ENCODE measurements at places on chromosomes 3 and 15.
A peak's percentile ranks its signal among the peaks of the same experiment; 100 is the strongest.

DNA sequence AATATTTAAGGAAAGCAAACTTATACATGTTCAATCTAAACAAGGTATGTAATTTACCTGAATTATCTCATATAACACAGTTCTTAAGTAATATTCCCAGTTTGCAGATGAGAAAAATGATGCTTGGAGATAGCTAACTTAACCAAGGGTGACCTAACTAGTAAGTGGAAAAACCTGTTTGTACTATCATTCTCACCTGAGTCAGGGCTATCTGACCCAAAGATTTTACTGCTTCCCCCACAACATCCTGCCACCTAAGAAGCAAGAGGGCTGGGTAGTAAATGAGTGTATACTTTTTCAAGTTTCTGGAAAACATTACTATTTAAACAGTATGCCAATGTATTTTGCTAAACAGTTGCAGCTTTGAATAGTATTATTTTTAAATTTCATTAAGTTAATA, 10.6 kb downstream of the TP63 start:
- no peaks in the 10 kb centered on the region for H3K36me3 ChIP-seq
- H3K4me1 ChIP-seq: no peaks in the 10 kb centered on the region
- no peak overlapping the region for H3K4me3 ChIP-seq
- no peak overlapping the region for H3K27ac ChIP-seq
- DNase-seq: no peak

GRCh38 chr3:30578986-30579579, 27.3 kb upstream of the TGFBR2 start:
- DNase-seq: no peak
- no peaks in the 10 kb centered on the region for H3K4me1 ChIP-seq
- H3K27me3 ChIP-seq: no peaks in the 10 kb centered on the region
- H3K27ac ChIP-seq: peak overlapping the region; percentile 57
- H3K4me3 ChIP-seq: no peak overlapping the region

DNA sequence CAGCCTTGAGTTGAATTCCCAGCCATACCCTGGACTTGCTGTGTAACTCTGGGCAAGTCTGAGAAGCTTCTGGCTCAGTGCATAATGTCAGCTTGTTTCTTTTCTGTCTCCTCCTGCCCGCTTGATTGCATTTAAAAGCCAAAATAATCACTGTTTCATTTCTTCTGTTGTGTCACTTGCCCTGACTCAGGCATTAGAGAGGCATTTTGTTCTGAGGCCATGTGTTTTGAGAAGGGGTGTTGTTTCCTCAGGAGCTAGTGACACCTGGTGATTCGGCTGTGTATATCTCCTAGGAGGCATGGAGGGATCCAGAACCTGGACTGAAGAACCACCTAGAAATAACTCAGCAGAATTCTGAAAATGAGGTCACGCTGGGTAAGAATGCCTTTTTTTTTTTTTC, 16.0 kb downstream of the WDR73 start:
- no peak overlapping the region for H3K4me3 ChIP-seq
- no peaks in the 10 kb centered on the region for H3K4me1 ChIP-seq
- no peaks in the 10 kb centered on the region for H3K27me3 ChIP-seq
- no peaks in the 10 kb centered on the region for H3K36me3 ChIP-seq

DNA sequence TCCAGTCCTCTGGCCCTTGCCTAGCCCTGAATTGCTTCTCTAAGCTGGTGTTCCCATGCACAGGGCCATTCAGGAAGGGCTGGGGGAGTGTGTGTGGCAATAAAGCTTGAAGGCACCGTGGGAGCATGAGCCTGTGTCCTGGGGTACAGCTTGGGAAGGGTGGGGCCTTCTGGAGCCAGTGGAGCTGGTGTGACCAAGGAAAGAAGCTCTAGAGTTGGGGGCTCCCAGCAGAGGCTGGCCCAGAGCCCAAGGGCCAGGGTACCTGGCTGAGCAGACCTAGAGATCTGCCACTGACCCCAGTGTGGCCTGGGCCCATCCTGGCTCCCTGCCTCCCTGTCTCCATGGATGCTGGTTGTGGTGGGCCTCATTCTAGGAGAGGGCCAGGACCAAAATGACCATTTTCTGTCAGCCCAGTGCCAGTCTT, 8.1 kb downstream of the ABTB1 start:
- no peak overlapping the region for H3K27ac ChIP-seq
- H3K27me3 ChIP-seq: no peaks in the 10 kb centered on the region
- H3K4me1 ChIP-seq: no peaks in the 10 kb centered on the region
- peaks cover 6% of the 10 kb centered on the region for H3K36me3 ChIP-seq

- no peak overlapping the region for H3K27ac ChIP-seq
- no peak for DNase-seq
- no peaks in the 10 kb centered on the region for H3K4me1 ChIP-seq
- peaks cover 5% of the 10 kb centered on the region for H3K27me3 ChIP-seq
Measured at GRCh38 chr15:29126208-29126536, 143.4 kb downstream of the NSMCE3 start.

DNA sequence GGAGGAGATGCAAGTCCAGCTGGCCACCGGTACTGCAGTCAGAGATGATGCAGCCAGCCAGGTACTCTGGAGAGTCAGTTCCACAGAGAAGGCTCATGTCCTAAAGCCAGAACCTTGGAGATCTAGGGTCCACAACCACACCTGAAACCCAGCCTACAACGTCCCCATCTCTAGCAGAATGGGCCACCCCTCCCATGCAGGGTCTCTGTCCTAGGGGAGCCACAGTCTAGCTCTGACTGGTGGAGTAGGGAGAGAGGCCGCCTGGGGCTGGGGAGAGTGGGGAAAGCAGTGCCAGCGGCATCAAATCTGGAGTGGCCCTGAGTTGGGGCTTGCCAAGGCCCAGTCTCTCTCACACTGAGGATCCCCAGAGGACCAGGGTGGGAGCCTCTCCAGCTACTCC, 43.5 kb downstream of the PTH1R start:
- no peaks in the 10 kb centered on the region for H3K27me3 ChIP-seq
- no peak overlapping the region for H3K27ac ChIP-seq
- H3K4me1 ChIP-seq: no peaks in the 10 kb centered on the region
- no peak for DNase-seq
- H3K36me3 ChIP-seq: no peaks in the 10 kb centered on the region

- H3K36me3 ChIP-seq: no peaks in the 10 kb centered on the region
- H3K4me3 ChIP-seq: no peak overlapping the region
- peaks cover 2% of the 10 kb centered on the region for H3K4me1 ChIP-seq
- no peaks in the 10 kb centered on the region for H3K27me3 ChIP-seq
Measured at GRCh38 chr3:124281453-124282316, 289.8 kb upstream of the ROPN1 start.

DNA sequence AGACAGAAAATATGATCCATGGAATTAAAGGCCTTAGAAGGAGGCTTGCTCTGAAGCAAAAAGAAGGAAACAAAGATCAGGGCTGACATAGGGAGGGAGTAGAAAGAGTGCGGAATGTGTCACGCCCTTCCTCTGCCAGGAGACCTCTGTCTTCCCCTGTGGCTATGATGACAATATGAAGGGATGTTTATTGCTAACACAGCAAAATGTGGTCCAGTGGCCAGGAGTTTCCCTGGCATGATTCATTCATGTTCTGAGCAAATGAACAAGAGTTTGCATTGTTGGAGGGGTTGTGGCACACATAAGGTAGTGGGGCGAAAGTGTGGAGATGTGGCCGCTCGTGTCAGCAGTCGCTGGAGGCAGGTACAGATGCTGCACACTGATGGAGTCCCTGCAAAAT, 169.4 kb downstream of the SHQ1 start:
- no peaks in the 10 kb centered on the region for H3K27me3 ChIP-seq
- peak; percentile 68 for DNase-seq
- peak overlapping the region; percentile 41 for H3K27ac ChIP-seq

DNA sequence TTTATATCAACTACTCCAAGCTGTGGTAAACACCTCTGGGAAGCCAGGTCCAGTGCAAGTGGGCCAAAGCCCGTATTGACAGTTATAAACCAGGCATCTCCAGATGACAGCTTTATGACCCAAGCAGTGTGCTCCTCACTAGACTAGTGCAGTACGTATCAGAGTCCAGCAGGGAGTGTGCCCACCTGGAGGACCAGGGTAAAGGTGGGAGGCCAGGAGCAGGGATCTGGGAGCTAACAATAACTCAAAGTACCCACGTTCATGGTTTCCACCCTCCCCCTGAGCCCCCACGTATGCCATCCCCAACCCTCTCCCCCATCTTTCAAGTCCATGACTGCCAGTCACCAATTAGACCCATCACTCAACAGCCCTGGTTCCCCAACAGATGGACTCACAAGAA, 27.0 kb upstream of the ALDH1A3 start:
- H3K27ac ChIP-seq: no peak overlapping the region
- no peaks in the 10 kb centered on the region for H3K4me1 ChIP-seq
- no peak overlapping the region for H3K4me3 ChIP-seq
- DNase-seq: no peak

DNA sequence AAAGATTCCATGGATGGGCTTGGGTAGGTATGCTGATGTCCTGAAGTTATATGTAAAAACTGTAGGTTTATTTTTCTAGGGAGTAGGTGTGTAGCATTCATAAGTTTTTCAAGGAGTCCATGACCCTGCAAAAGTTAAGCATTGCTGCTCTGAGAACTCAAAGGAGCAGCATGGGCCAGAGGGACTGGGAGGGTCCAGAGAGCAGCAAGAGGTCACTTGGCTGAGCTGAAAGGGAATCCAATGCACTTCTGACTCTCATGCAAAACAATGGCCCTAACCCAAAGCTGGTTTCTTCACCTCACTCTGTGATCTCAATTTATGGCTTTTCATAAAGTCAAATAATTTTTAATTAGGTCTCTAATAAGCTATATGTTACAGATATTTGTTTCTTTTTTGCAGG, 198.3 kb upstream of the GOLGA6L4 start:
- no peaks in the 10 kb centered on the region for H3K4me1 ChIP-seq
- H3K27ac ChIP-seq: no peak overlapping the region
- H3K4me3 ChIP-seq: no peak overlapping the region
- no peaks in the 10 kb centered on the region for H3K36me3 ChIP-seq
- no peak for DNase-seq

GRCh38 chr15:52247461-52247860, 48.1 kb downstream of the MYO5C start:
- DNase-seq: no peak
- H3K4me1 ChIP-seq: no peaks in the 10 kb centered on the region
- no peak overlapping the region for H3K27ac ChIP-seq
- no peak overlapping the region for H3K4me3 ChIP-seq
- H3K27me3 ChIP-seq: no peaks in the 10 kb centered on the region
